ENCODE measurements at places on chromosomes 4 and X.

DNA sequence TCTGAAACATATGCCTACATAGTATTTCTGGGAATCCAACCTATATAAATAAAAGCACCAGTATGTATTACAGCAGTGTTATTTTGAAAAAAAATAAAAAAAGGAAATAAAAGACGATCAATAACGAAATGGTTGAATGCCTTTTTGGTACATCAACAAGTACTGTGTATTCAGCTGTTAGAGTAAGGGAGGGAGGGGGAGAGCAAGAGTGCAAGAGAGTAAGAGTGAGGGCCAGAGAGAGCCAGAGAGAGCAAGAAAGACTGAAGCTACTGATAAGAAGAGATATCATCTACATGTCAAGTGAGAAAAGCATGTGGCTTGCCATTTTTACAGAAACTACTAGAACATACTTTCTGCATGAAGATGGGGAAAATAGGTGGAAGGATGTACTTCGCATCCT lies 1.8 kb downstream of the SPIN4 start:
- no peaks in the 10 kb centered on the region for H3K36me3 ChIP-seq
- H3K27me3 ChIP-seq = no peaks in the 10 kb centered on the region
- H3K4me1 ChIP-seq = peaks cover 18% of the 10 kb centered on the region
- no peak overlapping the region for H3K27ac ChIP-seq

GRCh38 chrX:150377005-150377404 lies 13.9 kb downstream of the MAMLD1 start:
- H3K27me3 ChIP-seq = no peaks in the 10 kb centered on the region
- DNase-seq = no peak
- no peaks in the 10 kb centered on the region for H3K4me1 ChIP-seq

- H3K27ac ChIP-seq = peak overlapping the region; percentile 89
- peak; percentile 50 for DNase-seq
- H3K4me3 ChIP-seq = peak overlapping the region; percentile 65
These were observed 71.8 kb downstream of the NBDY start for GRCh38 chrX:56800801-56801200.

DNA sequence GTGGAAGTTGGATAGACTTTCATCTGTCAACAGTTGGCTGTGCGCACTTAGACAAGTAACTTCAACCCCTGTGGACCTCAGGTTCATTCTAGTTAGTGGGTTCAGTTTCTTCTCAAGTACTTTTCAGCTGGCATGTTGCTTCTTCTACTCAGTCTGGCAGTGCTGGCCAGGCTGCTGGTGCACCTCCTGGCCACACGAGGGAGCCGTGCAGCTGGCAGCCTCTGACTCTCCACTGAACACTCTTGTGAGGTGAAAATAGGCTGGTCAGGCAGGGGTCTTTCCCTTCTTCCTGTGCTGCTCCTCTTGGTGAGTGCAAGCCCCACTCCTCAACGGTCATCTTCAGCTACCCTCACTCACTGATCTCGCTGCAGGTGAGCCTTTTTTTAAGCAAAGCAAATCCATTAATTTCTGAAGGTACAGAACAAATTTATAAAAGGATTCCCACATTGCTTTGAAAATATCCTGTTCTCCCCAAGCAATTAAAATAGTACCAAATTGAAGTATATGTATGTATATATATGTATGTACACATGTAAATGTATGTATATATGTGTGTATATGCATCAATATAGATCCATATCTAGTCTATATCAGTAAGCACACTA lies 30.6 kb downstream of the LONRF3 start:
- H3K4me3 ChIP-seq = no peak overlapping the region
- H3K36me3 ChIP-seq = peaks cover 5% of the 10 kb centered on the region
- H3K27ac ChIP-seq = no peak overlapping the region
- H3K4me1 ChIP-seq = peaks cover 3% of the 10 kb centered on the region
- no peaks in the 10 kb centered on the region for H3K27me3 ChIP-seq

- no peak overlapping the region for H3K27ac ChIP-seq
- H3K4me3 ChIP-seq = no peak overlapping the region
- H3K36me3 ChIP-seq = peaks cover 17% of the 10 kb centered on the region
- H3K4me1 ChIP-seq = peaks cover 17% of the 10 kb centered on the region
- no peaks in the 10 kb centered on the region for H3K27me3 ChIP-seq
These were observed 34.3 kb downstream of the RELL1 start for GRCh38 chr4:37651781-37652377.

- H3K27ac ChIP-seq = no peak overlapping the region
- H3K4me3 ChIP-seq = no peak overlapping the region
- no peaks in the 10 kb centered on the region for H3K36me3 ChIP-seq
- H3K4me1 ChIP-seq = no peaks in the 10 kb centered on the region
- H3K27me3 ChIP-seq = peaks cover 1% of the 10 kb centered on the region
These were observed 281.4 kb downstream of the LDB2 start for GRCh38 chr4:16617011-16617410.

GRCh38 chr4:44320833-44321232 lies 127.8 kb downstream of the KCTD8 start:
- no peak overlapping the region for H3K27ac ChIP-seq
- no peaks in the 10 kb centered on the region for H3K27me3 ChIP-seq
- no peaks in the 10 kb centered on the region for H3K4me1 ChIP-seq
- no peak overlapping the region for H3K4me3 ChIP-seq
- H3K36me3 ChIP-seq = no peaks in the 10 kb centered on the region

Data from naive thymus-derived CD8-positive, alpha-beta T cell (primary cell).